ENCODE measurements at places on chromosomes 12 and 14. TPM values are rescaled to one million over a fixed set of nuclear protein-coding genes. Genes with fewer than 3 reads are reported as not detected.

DNA sequence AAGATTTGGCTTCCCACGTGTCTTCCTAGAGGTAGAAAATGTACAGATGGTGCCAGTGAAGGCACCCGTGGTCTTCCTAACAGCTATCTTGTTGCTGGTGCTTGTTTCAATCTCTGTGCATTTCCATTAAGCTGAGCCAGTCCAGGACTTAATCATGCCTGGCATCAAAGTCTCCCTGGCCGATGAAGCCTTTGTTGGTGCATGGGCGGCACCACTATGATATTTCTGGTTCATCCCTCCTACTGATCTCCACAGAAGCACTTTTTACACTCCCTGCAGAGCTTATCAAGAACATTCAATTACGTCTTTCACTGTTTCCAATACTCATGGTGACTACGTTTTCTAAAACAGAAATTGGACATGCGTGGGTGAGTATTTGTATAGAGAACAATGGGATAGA lies 128.4 kb downstream of the TTC8 start:
- no peak for DNase-seq

DNA sequence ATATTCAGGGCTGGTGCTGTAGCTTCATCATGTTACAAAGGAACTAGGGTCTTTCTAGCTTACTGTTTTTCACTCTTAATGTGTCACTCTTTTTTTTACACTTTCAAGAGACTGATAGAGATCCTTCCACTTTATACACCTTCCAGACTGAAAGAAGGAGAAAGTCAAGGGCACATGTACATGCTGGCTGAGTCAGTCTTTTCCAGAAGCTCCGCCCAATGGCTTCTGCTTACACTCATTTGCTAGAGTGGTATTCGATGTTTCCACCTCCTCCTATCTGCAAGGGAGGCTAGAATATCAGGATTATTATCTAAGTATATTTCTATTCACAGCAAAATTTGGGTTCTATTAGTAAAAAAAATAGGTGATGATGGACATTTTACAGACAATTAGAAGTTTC lies 325.8 kb upstream of the OR4E1 start:
- DNase-seq: no peak

- no peak for DNase-seq
Measured at GRCh38 chr14:75826599-75826998, 155.2 kb downstream of the TGFB3 start.

DNA sequence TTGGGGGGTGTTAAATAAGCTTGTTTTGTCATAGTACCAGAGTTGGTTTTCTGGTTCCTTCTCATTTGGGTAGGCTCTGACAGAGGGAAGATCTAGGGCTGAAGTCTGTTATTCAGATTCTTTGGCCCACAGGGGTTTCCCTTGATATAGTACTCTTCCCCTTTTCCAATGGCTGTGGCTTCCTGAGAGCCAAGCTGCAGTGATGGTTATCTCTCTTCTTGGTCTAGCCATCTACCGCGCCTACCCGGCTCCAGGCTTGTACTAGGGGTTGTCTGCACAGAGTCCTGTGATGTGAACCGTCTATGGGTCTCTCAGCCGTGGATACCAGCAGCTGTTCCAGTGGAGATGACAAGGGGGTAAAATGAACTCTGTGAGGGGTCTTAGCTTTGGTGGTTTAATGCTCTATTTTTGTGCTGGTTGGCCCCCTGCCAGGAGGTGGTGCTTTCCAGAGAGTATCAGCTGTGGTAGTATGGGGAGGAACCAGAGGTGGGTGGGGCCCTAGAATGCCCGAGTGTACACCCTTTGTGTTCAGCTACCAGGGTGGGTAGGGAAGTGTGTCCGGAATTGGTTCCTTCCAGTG lies 209.7 kb downstream of the GPHN start:
- no peak for DNase-seq

- DNase-seq: no peak
Measured at GRCh38 chr12:7369274-7369729, 65.4 kb downstream of the ACSM4 start.

SIRT4 gene
- 1.8 TPM for total RNA-seq

GRCh38 chr14:99143793-99144192 lies 128.2 kb downstream of the BCL11B start:
- DNase-seq: no peak

- no peak for DNase-seq
Measured at GRCh38 chr12:6229224-6230218, 29.3 kb downstream of the CD9 start.

- no peak for DNase-seq
Measured at GRCh38 chr12:42283739-42284138, 42.2 kb downstream of the ZCRB1 start.

DNA sequence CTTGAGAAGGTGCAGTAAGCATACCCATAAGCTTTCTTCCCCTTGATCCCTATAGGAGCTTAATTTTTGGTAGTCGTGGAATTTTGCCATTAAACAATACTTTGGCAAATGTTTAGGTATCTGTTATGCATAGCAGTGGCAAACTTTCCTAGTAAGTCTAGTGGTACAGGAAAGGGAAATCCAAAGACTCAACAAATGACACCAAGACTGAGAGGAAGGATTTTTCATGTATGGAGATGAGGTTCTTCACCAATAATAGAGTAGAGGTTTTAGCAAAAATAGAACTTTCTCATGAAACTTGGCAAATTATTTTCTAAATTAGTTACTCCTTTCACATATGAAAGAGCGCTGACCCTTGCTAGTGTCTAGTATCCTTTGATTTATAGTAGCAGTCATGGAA lies 2.8 kb downstream of the EID3 start:
- DNase-seq: no peak

DNA sequence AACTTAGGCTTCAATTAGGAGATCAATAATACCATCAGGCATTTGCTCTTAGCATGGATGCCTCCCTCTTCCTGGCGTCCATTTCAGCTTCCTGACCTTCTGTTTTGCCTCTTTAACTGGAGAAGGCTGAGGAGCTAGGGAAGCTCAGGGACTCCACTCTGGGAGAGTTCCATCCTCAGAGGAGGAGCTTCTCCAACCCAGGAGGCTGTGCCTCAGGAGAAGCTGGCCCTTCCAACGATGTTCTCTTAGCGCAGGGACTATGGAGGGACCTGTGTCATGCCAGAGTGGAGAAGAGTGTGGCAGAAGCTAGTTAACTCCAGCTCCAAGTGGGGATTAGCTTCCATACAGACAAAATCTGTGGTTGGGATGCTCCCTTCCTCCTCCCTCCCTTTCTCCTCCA lies 58.0 kb downstream of the KCNA5 start:
- no peak for DNase-seq

DNA sequence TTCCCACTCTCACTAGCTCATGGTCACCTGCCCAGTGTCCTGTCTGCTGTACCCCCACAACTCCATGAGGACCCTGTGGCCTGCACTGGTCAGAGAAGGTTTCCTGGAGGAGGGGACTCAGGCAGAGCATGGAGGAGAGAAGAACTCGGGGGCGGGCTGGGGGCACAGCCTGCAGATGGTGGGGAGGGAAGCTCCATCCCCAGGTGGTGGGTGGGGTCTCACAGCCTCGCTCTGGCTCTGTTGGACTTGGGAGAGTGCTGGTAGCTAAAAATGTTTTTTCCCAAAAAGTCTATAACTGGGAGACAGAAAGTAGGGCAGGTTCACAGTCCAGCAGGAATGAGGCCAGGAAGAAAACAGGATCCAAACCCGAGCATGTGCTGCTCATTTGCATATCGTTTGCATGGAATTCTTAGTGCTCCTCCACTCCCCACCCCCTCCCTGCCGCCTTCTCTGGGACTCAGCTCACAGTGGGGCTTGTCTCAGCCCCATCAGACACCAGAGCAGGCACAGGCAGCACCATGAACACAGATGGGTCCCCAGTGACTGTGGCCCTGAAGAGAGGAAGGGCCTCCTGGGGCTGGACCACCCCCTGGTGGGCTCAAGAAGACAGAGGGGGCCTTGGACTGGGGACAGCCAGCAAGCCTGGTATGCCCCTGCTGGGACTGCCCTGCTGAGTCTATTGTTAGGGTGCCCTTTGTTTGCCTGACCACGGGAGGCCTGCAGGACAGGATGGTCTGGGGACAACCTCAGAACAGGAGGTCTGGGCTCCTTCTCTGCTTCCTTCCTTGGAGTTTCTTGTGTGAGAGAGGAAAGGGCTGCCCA lies 67.0 kb upstream of the SFSWAP start:
- DNase-seq: no peak

DNA sequence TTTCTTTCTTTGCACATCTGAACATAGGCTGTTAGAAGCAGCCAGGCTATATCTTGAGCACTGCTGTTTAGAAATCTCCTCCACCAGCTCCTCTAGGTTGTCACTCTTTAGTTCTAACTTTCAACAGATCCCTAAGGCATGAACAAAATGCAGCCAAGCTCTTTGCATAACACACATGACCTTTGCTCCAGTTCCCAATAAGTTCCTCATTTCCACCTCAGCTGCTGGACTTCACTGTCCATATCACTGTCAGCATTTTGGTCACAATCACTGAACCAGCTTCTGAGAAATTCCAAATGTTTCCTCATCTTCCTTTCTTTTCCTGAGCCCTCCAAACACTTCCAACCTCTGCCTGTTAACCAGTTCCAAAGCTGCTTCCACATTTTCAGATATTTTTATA lies 27.6 kb upstream of the C14orf132 start:
- no peak for DNase-seq

- DNase-seq: no peak
Measured at GRCh38 chr12:14479004-14479403, 88.7 kb downstream of the PLBD1 start.

DNA sequence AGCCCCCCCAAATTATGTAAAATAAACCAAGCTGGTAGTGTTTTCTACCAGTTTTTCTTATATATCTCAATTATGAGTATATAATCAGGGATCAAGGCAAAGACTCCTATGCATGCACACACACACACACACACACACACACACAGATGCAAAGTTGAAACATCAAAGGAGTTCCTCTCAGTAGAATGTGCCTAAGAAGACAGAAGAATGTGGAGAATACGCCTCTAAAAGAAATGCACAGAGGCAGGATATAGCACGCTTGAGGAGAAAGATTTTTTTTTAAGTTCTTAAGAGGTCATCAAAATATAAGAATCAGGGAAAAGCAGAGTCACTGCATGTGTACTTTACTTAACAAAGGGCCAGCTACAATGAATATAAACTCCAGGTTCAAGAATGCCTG lies 138.2 kb upstream of the CLEC14A start:
- no peak for DNase-seq

GRCh38 chr12:104643819-104644669 lies 187.3 kb downstream of the CHST11 start:
- DNase-seq: no peak

DNA sequence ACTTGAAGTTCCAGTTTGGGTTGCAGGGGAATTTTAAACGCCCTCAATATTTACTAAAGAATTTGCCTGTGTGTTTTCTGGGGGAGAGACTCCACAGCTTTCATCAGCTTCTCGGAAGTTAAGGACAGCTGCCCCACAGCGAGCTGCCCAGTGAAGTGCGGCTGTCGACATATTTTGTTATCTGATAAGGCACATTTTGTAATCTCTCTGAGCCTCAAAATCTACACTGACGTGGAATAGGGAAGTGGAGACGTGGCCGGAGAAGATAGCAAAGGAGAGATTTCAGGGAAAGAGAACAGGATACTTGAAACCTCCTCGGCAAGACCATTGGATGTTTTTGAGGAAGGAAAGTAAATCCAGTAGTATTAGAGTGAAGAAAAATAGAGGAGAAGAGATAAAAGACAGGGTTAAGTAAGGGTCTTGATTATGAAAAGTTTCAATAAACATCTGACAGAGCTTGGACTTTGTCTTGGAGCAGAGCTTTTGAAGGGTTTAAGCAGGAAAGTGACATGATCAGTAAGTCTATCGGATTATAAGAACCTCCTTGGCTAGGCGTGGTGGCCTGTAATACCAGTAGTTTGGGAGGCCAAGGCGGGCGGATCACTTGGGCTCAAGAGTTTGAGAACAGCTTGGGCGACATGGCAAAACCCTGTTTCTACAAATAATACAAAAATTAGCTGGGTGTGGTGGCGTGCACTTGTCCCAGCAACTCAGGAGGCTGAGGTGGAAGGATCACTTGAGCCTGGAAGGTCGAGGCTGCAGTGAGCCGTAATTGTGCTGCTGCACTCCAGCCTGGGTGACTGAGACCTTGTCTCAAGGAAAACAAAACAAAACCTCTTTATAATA lies 1.1 kb downstream of the POLR3B start:
- no peak for DNase-seq

RERG gene
- total RNA-seq: 2.5 TPM

DNA sequence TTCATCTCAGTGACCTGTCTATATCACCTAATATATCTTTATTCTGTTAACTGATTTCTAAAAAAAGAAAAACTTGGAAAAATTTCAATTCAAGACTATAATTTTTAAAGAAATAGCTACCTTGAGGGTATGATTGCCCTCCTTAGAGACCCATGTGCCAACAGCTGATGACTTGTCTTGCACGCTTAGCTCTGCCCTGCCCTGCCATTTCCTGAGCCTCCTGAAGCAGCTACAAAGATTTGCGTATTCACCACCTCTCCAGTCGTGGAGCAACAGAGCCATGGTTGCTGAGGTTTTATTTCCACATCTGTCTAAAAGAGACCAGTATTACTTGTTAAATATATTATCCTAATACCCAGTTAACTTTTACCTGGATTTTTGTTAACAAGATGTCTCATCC lies 91.7 kb upstream of the ATF1 start:
- no peak for DNase-seq

GRCh38 chr14:96514694-96515093 lies 12.5 kb downstream of the PAPOLA start:
- DNase-seq: no peak

DNA sequence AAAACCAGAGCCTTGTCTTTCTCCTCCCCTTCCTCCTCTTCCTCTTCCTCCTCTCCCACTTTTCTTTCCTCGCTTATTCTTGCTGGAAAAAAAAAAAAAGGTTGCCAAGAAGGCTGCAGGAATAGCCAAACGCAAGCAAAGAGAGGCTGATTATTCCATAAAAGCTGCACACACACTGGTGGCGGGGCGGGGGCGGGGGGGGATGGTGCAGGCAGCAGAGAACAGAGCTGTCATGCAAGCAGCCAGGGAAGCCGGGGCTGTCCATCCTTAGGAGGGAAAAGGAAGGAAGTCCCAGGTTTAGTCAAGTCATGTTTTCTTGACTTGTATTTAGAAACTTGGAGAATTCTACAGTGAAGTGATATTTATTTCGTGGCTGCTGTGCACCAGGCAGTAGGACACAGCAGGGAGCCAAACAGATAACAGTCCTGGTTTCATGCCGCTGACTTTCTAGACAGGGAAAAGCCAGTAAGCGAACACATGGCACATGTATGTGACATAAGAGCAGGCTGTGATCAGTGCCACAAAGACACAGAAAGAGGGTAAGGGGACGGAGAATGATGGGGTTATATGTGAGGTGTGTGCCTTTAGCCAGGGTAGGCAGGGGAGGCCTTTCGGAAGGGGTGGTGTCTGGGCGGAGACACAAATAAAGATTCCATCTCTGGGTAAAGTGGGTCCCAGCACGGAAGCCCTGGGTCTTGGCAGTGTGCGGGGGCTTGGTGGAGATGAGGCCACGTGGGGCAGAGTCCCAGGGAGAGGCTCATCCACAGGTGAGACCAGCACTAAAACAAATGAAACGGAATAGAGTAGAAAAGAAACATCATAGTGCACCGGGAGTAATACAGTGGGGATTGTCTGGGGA lies 56.6 kb upstream of the SCN8A start:
- no peak for DNase-seq

Data from endothelial cell (in vitro differentiated cells).